ENCODE measurements at places on chromosomes 16 and 17. TPM values are rescaled to one million over a fixed set of nuclear protein-coding genes. Genes with fewer than 3 reads are reported as not detected.

DNA sequence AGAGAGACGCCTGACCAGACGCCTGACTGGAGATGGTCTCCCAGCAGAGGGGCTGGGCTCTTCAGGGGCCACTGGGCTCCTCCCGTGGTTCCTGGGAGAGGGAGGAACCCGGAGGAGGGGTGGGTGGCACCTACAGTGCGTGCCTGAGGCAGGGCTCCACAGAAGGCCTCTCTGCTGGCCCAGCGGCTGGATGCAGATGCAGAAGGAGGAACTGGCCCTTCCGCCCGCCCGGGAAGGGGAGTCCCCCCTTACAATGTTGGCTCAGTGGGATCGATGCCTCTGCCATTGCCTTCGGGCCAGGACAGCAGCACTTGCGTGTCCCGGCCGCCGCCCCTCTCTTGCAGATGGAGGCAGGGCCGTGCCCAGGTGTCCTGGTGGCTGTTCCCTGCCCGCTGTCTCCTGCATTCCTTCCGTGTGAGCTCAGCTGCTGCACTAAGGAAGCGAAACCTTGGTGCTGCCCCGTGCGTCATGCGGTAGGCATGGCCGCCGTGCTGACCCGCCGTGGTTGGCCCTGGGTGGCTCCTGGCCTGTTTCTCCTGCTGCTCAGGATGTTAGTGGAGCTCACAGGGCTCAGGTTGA is 15.1 kb downstream of the BAIAP2 start:
- no peak for DNase-seq
- H3K36me3 ChIP-seq: peaks cover 3% of the 10 kb centered on the region
- H3K27ac ChIP-seq: peak overlapping the region; percentile 4

- H3K27me3 ChIP-seq: no peaks in the 10 kb centered on the region
- H3K4me3 ChIP-seq: no peak overlapping the region
- H3K27ac ChIP-seq: peak overlapping the region; percentile 43
Measured at GRCh38 chr16:30113711-30114333, 485 bp upstream of the GDPD3 start.

DNA sequence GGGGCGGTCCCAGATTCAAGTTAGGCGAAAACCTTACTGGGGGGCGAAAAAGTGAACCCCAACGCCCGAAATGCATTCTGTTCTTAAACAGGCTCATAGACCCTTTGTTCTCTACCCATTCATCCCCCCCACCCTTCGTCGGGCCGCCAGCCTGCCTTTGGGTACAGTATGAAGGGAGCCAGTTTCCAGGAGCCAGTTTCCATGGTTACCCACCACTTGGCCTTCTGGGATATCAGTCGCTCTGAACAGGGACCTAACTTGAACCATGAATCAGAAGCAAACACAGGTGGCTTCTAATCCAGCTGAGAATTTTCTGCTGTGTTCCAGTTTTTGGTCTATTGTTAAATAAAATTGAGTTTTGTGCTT is 532 bp downstream of the DHX40 start:
- H3K4me1 ChIP-seq: peaks cover 14% of the 10 kb centered on the region
- H3K4me3 ChIP-seq: peak overlapping the region; percentile 100
- peak overlapping the region; percentile 99 for H3K27ac ChIP-seq
- H3K27me3 ChIP-seq: peaks cover 7% of the 10 kb centered on the region
- DNase-seq: no peak
- H3K36me3 ChIP-seq: peaks cover 6% of the 10 kb centered on the region

DNA sequence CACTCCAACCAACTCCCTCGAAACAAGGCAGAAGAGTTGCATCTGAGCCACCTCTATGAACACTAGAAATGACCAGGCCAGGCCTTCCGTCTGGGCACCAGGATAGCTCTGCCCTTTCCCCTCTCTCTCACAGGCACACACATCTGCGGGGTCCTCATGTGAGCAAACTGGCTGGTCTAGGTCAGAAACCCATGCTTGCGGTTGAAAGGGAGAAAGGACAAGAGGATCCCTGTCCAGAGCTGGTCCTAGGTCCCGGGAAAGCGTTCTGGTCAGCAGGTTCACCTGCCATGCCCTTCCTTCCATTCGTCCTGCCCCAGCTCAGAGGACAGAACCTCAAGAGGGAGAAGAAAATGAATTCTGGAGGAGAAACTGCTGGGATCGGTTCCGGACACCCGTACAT is 2.7 kb downstream of the MNT start:
- H3K36me3 ChIP-seq: no peaks in the 10 kb centered on the region
- peak overlapping the region; percentile 99 for H3K4me3 ChIP-seq
- H3K4me1 ChIP-seq: peaks cover 31% of the 10 kb centered on the region
- no peaks in the 10 kb centered on the region for H3K27me3 ChIP-seq

GRCh38 chr17:17810084-17810894 is 26.5 kb downstream of the SREBF1 start:
- no peaks in the 10 kb centered on the region for H3K27me3 ChIP-seq
- H3K36me3 ChIP-seq: peaks cover 9% of the 10 kb centered on the region
- H3K27ac ChIP-seq: peak overlapping the region; percentile 83
- H3K4me3 ChIP-seq: peak overlapping the region; percentile 60
- H3K4me1 ChIP-seq: peaks cover 27% of the 10 kb centered on the region

DNA sequence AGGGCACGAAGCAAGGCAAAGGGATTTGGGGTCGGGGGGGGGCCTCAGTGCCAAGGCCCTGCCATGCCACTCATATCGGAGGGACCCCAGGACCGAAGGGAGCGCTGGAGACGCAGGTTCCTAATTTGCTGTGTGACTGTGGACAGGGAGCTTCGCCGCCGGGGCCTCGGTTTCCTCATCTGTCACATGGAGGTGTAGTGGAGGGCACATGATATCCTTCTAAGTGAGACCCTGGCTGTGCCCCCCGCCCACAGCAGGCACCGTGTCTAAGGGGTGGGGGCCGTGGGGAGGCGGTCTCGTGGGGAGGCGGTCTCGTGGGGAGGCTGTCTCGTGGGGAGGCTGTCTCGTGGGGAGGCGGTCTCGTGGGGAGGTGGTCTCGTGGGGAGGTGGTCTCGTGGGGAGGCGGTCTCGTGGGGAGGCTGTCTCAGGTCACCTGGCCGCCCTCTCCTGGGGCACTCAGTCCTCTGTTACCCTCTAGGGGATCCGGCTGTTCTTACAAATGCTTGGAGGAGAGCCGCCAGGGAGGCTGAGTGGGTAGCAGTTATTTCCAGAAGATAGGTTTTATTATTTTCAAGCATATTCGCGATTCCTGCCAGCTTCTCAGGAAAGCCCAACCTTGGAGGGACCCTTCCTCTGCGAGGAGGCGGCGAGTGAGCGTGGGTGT is 205.0 kb downstream of the NTN1 start:
- H3K27ac ChIP-seq: no peak overlapping the region
- H3K36me3 ChIP-seq: no peaks in the 10 kb centered on the region
- peaks cover 3% of the 10 kb centered on the region for H3K27me3 ChIP-seq
- no peak for DNase-seq

GRCh38 chr17:79975498-79976134 is 60.1 kb downstream of the TBC1D16 start:
- DNase-seq: no peak
- no peaks in the 10 kb centered on the region for H3K27me3 ChIP-seq
- H3K27ac ChIP-seq: no peak overlapping the region
- peaks cover 4% of the 10 kb centered on the region for H3K36me3 ChIP-seq

- peaks cover 14% of the 10 kb centered on the region for H3K4me1 ChIP-seq
- DNase-seq: no peak
- peak overlapping the region; percentile 76 for H3K27ac ChIP-seq
- no peaks in the 10 kb centered on the region for H3K27me3 ChIP-seq
- peak overlapping the region; percentile 25 for H3K4me3 ChIP-seq
Measured at GRCh38 chr16:4664538-4665418, 28.6 kb upstream of the NUDT16L1 start.

- no peak overlapping the region for H3K27ac ChIP-seq
- no peaks in the 10 kb centered on the region for H3K36me3 ChIP-seq
- no peak for DNase-seq
- H3K4me3 ChIP-seq: peak overlapping the region; percentile 25
Measured at GRCh38 chr17:179781-180380, 1.6 kb downstream of the DOC2B start.

- H3K27me3 ChIP-seq: peaks cover 9% of the 10 kb centered on the region
- no peaks in the 10 kb centered on the region for H3K36me3 ChIP-seq
- no peaks in the 10 kb centered on the region for H3K4me1 ChIP-seq
- no peak overlapping the region for H3K4me3 ChIP-seq
- H3K27ac ChIP-seq: no peak overlapping the region
Measured at GRCh38 chr16:82979406-82980111, 352.8 kb downstream of the CDH13 start.

GRCh38 chr17:69864462-69864861 is 210.6 kb upstream of the KCNJ16 start:
- no peak overlapping the region for H3K27ac ChIP-seq
- no peaks in the 10 kb centered on the region for H3K36me3 ChIP-seq
- no peak overlapping the region for H3K4me3 ChIP-seq
- no peaks in the 10 kb centered on the region for H3K4me1 ChIP-seq

DNA sequence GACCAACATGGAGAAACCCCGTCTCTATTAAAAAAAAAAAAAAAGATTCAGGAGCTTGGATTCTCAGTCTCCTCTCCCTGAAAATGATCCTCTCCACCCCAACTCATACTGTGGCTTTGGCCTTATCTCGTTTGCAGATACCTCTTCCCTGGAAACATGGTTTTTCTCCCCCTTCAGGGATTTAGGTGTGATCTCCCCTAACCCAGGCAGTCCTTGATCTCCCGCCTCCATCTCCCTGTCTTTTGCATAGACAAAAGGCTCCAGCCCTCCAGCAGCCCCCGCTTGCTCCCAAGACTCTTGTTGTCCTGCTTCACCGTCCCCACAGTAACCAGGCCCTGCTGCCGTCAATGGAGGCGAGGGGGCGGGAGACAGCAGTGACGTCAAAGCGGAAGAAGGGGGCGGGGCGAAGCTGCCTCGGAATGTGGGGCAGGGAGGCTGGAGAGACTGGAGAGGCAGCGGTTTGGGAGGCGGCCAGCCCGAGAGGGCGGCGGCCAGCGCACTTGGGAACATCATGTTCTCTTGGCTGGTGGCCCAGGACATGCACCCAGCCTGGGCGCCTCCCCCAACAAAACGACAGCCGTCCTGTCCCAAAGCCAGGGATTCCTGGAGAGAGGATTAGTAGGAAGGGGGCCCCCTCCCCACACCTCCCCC is 1.9 kb upstream of the PER1 start:
- H3K4me1 ChIP-seq: peaks cover 21% of the 10 kb centered on the region
- H3K36me3 ChIP-seq: peaks cover 6% of the 10 kb centered on the region
- DNase-seq: peak; percentile 94
- H3K27ac ChIP-seq: no peak overlapping the region
- no peak overlapping the region for H3K4me3 ChIP-seq

DNA sequence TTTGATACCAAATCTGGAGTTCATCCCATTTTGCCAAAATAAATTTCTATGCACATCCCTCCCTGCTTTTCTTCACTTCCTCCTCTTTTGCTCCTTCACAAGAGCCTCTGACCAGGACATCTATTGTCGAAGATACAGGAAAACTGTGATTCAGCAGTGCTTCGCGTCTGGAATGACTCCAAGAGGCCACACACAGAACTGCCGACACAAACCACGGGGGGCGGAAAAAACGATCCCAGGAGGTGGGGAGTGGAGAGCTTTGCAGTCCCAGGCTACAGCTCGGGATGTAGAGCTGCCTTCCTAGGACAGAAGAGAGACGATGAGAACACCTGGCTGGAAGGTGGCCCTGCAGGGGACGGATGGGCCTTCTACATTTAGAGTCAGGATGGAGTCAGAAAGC is 102.8 kb downstream of the XYLT1 start:
- no peak overlapping the region for H3K4me3 ChIP-seq
- H3K4me1 ChIP-seq: peaks cover 39% of the 10 kb centered on the region
- no peak for DNase-seq
- no peaks in the 10 kb centered on the region for H3K27me3 ChIP-seq
- H3K36me3 ChIP-seq: no peaks in the 10 kb centered on the region

- no peaks in the 10 kb centered on the region for H3K27me3 ChIP-seq
- no peak for DNase-seq
- H3K27ac ChIP-seq: peak overlapping the region; percentile 53
- peaks cover 25% of the 10 kb centered on the region for H3K4me1 ChIP-seq
- peak overlapping the region; percentile 7 for H3K4me3 ChIP-seq
- no peaks in the 10 kb centered on the region for H3K36me3 ChIP-seq
Measured at GRCh38 chr16:78813661-78814311, 714.3 kb downstream of the WWOX start.

DNA sequence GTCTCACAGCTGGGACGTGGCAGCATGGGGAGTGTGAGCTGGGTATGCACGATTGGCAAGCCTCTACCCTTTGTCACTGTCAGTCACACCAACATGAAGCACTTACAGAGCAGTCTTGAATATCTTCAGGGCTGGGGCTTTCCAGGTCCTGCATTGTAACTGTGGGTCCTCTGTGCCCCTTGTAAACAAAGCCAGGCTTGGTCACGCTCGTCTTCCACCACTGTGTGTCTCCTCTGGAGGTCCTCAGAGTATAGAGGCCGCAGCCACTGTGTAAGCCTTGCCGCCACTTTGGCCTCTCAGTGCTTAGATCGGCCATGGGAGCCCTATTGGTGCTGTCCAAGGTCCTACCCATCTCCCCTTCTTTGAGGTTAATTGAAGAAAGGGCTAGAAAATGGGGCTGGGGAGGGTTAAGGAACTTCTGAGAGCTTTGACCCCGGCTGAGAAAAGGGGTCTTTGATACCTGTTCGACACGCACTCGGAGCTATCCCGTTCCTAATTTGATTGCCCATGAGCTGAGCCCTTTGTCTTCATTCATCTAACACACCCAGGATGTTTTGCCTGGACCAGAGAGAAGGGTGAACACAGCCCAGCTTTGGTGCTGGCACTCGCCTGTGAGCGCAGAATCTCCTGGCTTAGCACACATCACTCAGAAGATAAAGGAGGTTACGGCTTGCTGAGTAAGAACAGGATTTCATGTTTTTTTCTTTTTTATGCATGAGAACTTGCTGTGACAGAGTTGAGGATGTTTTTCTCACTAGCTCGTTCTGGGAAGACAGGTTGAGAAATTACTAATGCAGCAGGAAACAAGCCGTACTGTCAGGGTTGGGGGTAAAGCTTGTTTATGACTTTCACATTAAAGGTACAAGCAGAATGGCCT is 267.9 kb downstream of the CPPED1 start:
- H3K27me3 ChIP-seq: no peaks in the 10 kb centered on the region
- H3K36me3 ChIP-seq: no peaks in the 10 kb centered on the region
- H3K4me1 ChIP-seq: peaks cover 9% of the 10 kb centered on the region

- no peak overlapping the region for H3K4me3 ChIP-seq
- peaks cover 22% of the 10 kb centered on the region for H3K27me3 ChIP-seq
- H3K4me1 ChIP-seq: peaks cover 37% of the 10 kb centered on the region
- no peak for DNase-seq
- H3K36me3 ChIP-seq: no peaks in the 10 kb centered on the region
Measured at GRCh38 chr17:76997981-76998531, 129.9 kb downstream of the MGAT5B start.

SMIM36 gene
- not detected for total RNA-seq

C17orf78 gene
- 1.6 TPM for total RNA-seq

ST3GAL2 gene
- total RNA-seq: 37.2 TPM

SDR42E2 gene
- total RNA-seq: not detected

KRT12 gene
- not detected for total RNA-seq

CASKIN1 gene
- 2.7 TPM for total RNA-seq

KRT39 gene
- 0.70 TPM for total RNA-seq

LGALS9B gene
- 0.29 TPM for total RNA-seq
